Fibroblast of lung (primary cell): ENCODE measurements at places on chromosomes 2 and 18. TPM values are rescaled to one million over a fixed set of nuclear protein-coding genes. Genes with fewer than 3 reads are reported as not detected.

ANKRD30BL gene
- not detected in 2 replicates for total RNA-seq

SATB2 gene
- total RNA-seq, result 13.9 and 28.1 TPM in 2 replicates

MAPK4 gene
- total RNA-seq, result under 0.01 TPM in 1 of 2 replicates, not detected in the other

SLC4A3 gene
- 1.3 and 1.5 TPM in 2 replicates for total RNA-seq

COMMD1 gene
- 36.0 and 38.6 TPM in 2 replicates for total RNA-seq

ASB18 gene
- total RNA-seq, result not detected in 2 replicates

SCYGR4 gene
- total RNA-seq, result not detected in 2 replicates

IL36A gene
- not detected in 2 replicates for total RNA-seq

CROCC2 gene
- 0.33 and 0.51 TPM in 2 replicates for total RNA-seq

GREB1 gene
- 0.51 and 2.0 TPM in 2 replicates for total RNA-seq

C18orf32 gene
- total RNA-seq, result 11.9 and 12.8 TPM in 2 replicates

ETAA1 gene
- 19.2 and 19.3 TPM in 2 replicates for total RNA-seq

OTX1 gene
- 0.17 TPM in 1 of 2 replicates, not detected in the other for total RNA-seq

CCDC85A gene
- total RNA-seq, result not detected in 2 replicates

GREB1L gene
- total RNA-seq, result 0.26 and 0.33 TPM in 2 replicates

TMX3 gene
- 98.1 and 107 TPM in 2 replicates for total RNA-seq

TTC27 gene
- total RNA-seq, result 15.7 and 18.2 TPM in 2 replicates

NT5DC4 gene
- total RNA-seq, result not detected in 2 replicates

DOCK10 gene
- 11.8 and 26.3 TPM in 2 replicates for total RNA-seq

MYOM1 gene
- total RNA-seq, result 0.26 and 0.83 TPM in 2 replicates

DUSP11 gene
- 24.9 and 31.7 TPM in 2 replicates for total RNA-seq

MERTK gene
- total RNA-seq, result 1.8 and 6.6 TPM in 2 replicates

FAM210A gene
- total RNA-seq, result 15.2 and 17.5 TPM in 2 replicates

LBX2 gene
- total RNA-seq, result 1.5 and 3.0 TPM in 2 replicates

UGT1A10 gene
- not detected in 2 replicates for total RNA-seq

NYAP2 gene
- total RNA-seq, result under 0.01 TPM in 1 of 2 replicates, not detected in the other

KCTD1 gene
- 7.4 and 8.4 TPM in 2 replicates for total RNA-seq

KYNU gene
- total RNA-seq, result 1.5 and 4.6 TPM in 2 replicates

SDC1 gene
- total RNA-seq, result 17.5 and 56.8 TPM in 2 replicates

ASB1 gene
- 18.2 and 40.6 TPM in 2 replicates for total RNA-seq

C2orf66 gene
- 0.17 and 0.26 TPM in 2 replicates for total RNA-seq

SLC9A2 gene
- total RNA-seq, result not detected in 2 replicates

SH2D6 gene
- 0.77 and 2.1 TPM in 2 replicates for total RNA-seq

C2orf81 gene
- total RNA-seq, result 0.77 and 1.5 TPM in 2 replicates

E2F6 gene
- 10.2 and 11.0 TPM in 2 replicates for total RNA-seq

PIGN gene
- 31.7 and 35.2 TPM in 2 replicates for total RNA-seq

CFC1 gene
- not detected in 2 replicates for total RNA-seq

INO80D gene
- total RNA-seq, result 5.1 and 7.4 TPM in 2 replicates

CAPN13 gene
- not detected in 2 replicates for total RNA-seq

SERPINB2 gene
- 3.9 and 12.1 TPM in 2 replicates for total RNA-seq

KCNG3 gene
- total RNA-seq, result under 0.01 TPM in 1 of 2 replicates, not detected in the other
